ENCODE measurements at places on chromosomes 4 and X.

- no peak overlapping the region for H3K27ac ChIP-seq
- H3K4me3 ChIP-seq: no peak overlapping the region
- peaks cover 4% of the 10 kb centered on the region for H3K27me3 ChIP-seq
- H3K36me3 ChIP-seq: no peaks in the 10 kb centered on the region
These were observed 33.6 kb downstream of the LNX1 start for GRCh38 chr4:53557669-53558064.

DNA sequence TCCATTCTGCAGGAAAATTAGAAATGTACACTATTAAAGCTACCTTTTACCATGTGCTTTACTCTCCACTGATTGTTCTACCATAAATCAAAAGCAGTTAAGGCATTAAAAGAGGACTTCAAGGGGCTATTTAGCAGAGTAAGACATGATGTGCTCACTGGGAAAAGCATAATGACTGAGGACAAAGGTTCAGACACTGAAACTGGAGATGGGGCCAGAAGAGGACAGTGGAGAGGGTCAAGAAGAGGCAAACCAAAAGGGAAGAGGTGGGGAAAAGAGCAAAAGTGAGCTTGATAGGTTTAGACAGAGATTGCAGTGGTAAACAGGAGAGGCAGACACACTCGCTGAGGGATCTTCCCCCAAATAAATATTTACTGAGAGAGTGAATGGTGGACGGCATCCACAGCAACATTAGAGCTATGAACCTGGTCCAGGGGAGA lies 23.8 kb downstream of the SH3RF1 start:
- no peaks in the 10 kb centered on the region for H3K4me1 ChIP-seq
- H3K27ac ChIP-seq: no peak overlapping the region
- DNase-seq: no peak
- H3K4me3 ChIP-seq: no peak overlapping the region

DNA sequence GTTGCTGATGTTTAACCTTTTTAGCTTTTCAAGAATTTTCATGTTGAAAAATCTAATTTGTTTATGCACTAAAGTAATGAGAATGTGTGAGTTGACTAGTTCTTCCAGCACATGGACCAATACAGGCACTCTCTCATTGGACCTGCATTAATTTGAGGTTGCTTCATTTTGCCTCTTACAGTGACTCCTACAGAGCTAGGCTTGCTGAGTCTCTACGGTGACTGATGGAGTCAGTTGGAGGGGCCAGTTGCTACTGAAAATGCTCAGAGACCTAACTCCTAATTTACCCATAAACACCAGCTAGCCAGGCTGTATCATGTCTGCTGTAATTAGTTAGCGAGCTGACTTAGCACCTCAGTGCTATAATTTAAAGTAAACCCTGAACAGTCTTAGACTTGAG lies 10.9 kb downstream of the MTHFD2L start:
- H3K27me3 ChIP-seq: no peaks in the 10 kb centered on the region
- peaks cover 9% of the 10 kb centered on the region for H3K36me3 ChIP-seq
- no peak for DNase-seq
- H3K4me1 ChIP-seq: peaks cover 5% of the 10 kb centered on the region
- no peak overlapping the region for H3K27ac ChIP-seq

- no peaks in the 10 kb centered on the region for H3K36me3 ChIP-seq
- no peaks in the 10 kb centered on the region for H3K27me3 ChIP-seq
- H3K4me3 ChIP-seq: no peak overlapping the region
- no peak overlapping the region for H3K27ac ChIP-seq
- H3K4me1 ChIP-seq: no peaks in the 10 kb centered on the region
These were observed 783.0 kb upstream of the AADAT start for GRCh38 chr4:170872794-170873193.

DNA sequence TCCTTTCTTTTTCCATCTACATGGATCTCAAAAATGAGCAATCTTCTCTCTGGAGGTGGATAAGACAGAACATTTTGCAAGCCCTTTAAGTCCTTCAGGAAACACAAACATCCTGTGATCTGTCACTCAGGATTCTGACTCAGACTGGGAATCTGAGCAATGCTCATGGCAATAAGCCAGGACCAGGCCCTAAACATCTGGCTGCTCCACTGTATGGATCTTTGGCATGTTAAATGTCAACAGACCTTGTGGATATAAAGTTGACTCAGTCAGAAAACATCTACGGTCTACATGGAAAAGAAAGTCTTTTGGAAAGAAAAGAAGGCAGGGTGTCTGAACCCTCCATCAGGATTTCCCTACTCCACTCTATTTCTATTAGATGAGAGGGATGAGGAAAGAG lies 17.8 kb upstream of the CHIC2 start:
- H3K36me3 ChIP-seq: no peaks in the 10 kb centered on the region
- H3K4me3 ChIP-seq: no peak overlapping the region
- DNase-seq: no peak
- peaks cover 19% of the 10 kb centered on the region for H3K27me3 ChIP-seq
- H3K27ac ChIP-seq: no peak overlapping the region

DNA sequence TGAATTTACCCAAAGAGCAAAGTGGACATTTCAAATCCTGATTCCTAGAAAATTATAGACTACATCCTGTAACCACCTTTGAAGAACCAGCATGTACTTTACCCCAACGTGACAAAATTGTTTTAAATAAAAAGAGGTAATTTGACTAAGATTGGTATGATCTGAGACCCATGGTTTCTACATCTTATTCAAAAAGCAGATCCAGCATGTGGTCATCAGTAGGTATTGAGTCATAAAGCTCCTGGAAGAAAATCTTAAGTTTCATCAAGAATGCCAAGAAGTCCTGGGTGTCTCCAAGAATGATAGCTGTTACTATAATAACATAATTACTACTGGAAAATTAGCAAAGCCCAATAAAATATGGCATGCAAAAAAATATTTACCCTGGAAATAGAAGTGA lies 61.8 kb downstream of the NFKB1 start:
- no peak overlapping the region for H3K27ac ChIP-seq
- H3K27me3 ChIP-seq: no peaks in the 10 kb centered on the region
- H3K4me1 ChIP-seq: peaks cover 78% of the 10 kb centered on the region

Measured in activated CD4-positive, alpha-beta T cell treated with anti-CD3 and anti-CD28 coated beads, Interleukin-2, amount 10 ng/mL, durations not matched to agents 7 days and 5 days (primary cell).